Stimulated activated CD8-positive, alpha-beta memory T cell treated with anti-CD3 and anti-CD28 coated beads, Interleukin-7, amount 100 ng/mL, for 4 hours (primary cell): ENCODE measurements at places on chromosomes 7 and 10.

DNA sequence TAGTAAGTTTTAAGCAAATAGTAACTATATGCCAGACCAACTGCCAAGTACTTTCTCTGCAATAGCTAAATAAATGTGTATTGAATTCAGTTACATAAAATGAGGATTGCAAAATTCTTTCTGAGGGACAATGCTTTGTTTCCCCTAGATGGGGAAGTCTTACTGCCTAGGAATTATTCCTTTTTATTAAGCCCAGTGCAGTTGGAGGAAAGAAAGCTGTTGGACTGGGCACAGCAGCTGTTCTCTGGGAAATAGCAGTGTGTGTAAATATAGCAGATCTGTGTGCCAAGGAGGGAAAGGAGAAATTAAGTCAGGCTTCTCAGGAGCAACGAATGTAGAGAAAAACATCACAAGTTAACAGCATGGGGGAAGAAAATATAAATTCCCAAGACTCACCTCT lies 77.1 kb downstream of the SEC23IP start:
- DNase-seq: no peak

DNA sequence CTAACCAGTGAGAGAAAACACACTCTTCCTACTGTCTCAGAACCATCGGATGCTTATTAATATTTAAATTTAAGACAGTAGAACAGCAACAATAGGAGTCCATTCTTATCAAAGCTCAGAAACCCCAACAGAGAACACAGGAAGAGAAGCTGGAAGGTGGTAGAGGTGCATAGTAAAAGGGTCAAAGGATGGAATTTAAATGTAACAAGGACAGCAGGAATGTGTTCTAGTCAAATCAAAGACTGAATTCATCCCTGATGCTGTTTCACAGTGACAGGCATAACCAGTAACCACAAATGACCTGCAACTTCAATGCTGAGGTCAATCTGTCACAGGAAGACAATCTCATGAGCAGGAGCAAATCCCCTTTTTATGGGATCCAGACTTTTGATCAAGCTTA lies 1259.7 kb downstream of the XPNPEP1 start:
- no peak for DNase-seq

DNA sequence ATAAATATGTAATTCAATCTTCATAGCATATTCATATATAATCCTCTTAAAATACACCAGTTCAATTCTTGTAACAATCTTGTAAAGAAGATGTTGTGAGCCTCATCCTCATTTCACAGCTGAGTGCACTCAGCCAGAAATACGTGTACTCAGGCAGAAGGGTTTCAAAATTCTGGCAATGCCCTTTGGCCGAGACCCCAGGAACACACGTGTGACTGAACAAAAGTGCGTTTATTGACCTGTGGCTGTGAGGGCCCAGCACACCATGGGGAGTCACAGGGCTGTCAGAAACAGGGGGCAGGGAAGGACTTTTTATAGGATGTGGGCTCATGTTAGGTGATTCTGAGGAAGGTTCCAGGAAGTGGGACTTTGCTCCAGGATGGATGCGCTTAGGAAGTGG lies 21.5 kb downstream of the GIMAP8 start:
- DNase-seq: no peak

- no peak for DNase-seq
Measured at GRCh38 chr7:4099651-4100050, 582.4 kb upstream of the FOXK1 start.

DNA sequence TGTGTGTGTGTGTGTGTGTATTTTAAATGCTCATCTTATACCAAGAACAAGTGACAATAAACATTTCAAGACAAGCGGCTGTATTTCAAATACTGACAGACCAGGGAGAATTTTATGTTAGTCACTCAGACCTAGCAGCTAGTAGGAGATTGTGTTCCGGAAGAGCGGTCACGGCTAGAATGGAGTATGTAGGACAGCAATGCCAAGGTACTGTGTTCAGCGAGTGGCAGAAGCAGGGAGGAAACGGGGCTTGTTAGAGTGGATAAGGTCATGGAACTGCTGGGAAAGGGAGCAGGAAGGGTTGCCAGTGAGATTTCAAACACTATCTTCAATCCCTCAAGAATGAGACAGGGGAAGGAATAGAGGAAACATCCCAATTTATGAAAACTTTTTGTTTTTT lies 260.5 kb upstream of the PITRM1 start:
- no peak for DNase-seq

DNA sequence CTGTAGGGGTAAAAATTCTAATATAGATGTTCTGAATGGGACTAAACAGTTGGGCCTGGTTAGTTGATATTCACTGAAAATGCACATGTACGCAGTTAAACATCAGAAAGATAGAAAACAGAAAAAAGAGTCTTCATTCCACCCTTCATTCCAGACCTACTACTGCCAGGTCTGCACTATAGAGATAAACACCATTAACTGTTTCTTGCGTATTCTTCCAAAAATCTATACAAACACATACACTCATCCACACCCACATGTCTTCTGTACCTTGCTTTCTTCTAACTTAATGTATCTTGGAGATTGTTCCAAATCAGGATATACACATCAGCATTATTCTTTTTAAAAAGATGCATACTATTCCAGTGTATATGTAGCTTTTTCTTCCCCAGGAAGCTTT lies 13.9 kb upstream of the CLEC2L start:
- no peak for DNase-seq

GRCh38 chr7:30412782-30413504 lies 65.6 kb downstream of the NOD1 start:
- DNase-seq: no peak

DNA sequence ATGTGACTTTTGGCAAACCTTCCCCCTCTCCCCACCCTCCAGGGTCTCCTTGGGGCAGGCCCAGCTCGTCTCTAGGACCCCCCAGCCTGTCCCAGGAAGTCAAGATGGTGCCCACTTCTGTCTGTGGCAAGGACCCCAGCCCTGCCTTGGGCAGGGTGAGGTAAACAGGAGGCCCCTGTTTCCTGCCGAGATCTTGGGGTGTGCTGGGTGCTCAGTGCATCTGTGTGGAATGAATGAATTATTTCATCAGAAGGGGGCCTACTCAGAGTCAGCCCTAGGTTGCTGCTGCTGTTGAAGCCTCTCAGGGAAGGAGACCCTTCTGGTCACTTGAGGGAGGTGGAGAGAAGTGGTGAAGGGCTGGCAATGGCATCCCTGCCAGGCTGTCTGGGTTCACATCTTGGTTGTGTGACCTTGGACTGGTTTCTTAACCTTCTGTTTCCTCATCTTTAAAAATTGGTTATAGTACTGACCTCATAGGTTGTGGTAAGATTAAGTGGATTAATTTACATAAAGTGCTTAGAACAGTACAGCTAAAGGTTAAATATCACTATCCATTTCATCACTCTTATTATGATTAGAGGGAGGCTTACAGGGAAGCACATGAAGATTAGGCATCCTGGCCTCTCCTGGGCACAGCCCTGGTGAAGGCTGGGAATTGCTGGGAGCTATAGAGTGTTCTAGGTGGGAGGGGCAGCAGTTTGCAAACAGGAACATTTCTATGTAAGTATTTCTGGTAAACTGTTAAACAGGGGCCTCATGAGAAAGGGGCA lies 67.7 kb downstream of the ZMIZ1 start:
- no peak for DNase-seq

DNA sequence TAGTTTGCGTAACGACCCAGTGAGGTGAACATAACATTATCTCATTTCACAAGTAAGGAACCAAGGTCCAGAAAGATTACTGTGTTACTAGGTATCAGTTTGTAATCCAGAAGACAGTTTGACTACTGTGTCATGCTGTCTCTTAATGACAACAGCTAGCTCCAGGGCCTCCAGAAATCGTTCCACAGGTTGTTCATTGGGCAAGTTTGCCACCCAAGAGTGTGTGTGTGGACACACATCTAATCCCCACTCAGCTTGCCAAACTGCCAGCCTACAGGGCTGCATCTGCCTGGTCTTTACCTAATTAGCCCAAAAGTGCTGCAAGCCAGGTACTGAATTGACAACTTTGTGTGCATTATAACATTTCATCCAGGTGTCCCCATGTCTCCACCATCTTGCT lies 27.9 kb upstream of the SLC16A12 start:
- DNase-seq: no peak

DNA sequence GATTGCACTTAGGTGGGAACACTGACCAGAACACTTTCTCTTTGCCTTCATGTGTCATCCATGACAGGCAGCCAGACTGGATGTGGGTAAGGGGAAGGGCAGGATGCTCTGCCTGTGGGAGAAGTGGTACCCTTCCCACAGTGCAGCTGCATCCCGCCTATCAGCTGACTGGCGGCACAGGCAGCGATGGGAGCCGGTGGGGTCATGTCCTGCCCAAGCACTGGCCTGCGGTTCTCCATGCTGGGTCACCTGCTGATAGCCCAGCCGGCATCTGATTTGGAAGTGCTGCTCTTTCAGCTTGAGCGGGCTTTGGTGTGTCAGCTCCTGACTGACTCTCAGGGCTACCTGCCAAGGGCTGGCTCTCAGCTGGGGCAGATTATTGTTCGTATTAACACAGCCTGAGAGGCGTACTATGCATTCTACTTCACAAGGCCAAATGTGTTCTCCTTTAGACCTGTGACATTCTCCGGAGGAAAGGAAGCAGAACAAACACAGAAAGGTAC lies 105.2 kb upstream of the PDLIM1 start:
- no peak for DNase-seq

GRCh38 chr10:114053946-114054345 lies 10.3 kb downstream of the ADRB1 start:
- DNase-seq: no peak

GRCh38 chr7:27533652-27534081 lies 129.0 kb downstream of the HIBADH start:
- no peak for DNase-seq

- DNase-seq: no peak
Measured at GRCh38 chr7:90708841-90709317, 112.8 kb downstream of the CDK14 start.

GRCh38 chr10:13319166-13319565 lies 19.3 kb upstream of the PHYH start:
- no peak for DNase-seq

GRCh38 chr7:100693312-100694097 lies 545 bp downstream of the GIGYF1 start:
- DNase-seq: no peak

GRCh38 chr7:148834605-148835004 lies 49.5 kb downstream of the EZH2 start:
- no peak for DNase-seq

- DNase-seq: no peak
Measured at GRCh38 chr10:45373003-45373575, 927 bp upstream of the ALOX5 start.

GRCh38 chr7:132051311-132051710 lies 494.9 kb upstream of the PODXL start:
- DNase-seq: no peak
